Caki2 (cell line): ENCODE measurements at places on chromosomes 3 and 15. TPM values are rescaled to one million over a fixed set of nuclear protein-coding genes. Genes with fewer than 3 reads are reported as not detected.

GRCh38 chr15:68812597-68813431, 7.9 kb downstream of the ANP32A start:
- no peak for DNase-seq

DNA sequence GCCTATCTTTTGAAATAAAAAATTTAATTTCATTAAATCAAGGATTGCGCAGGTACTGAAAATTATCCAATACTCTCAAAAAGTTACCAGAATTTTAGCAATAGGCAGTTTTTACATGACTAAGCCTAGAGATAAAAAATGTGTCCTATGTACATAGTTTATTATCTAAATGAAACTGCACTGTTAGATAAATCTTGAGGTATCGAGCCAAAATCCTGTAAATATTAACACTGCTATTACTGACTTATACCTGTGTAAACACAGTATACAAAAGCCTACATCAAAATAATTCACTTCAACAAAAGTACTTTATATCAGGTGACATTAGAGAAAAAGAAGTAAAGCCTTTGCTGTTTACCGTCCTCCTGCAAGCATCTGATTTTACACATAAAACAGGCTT, 60.7 kb downstream of the TASOR start:
- no peak for DNase-seq

DNA sequence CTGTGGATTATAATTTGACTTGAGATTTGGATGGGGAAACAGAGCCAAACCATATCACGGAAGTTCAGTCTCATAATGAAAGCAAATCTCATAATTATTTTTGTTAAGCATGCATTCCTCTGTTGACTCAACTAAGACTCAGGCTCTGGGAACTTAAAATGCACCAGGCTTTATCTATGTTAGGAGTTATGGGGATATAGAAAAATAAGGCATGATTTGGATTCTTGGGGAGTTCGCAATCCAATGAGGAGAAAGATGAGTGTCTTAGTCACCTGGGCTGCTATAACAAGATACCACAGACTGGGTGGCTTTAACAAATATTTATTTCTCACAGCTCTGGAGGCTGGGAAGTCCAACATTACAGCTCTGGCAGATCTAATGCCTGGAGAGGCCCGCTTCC, 89.4 kb upstream of the TJP1 start:
- DNase-seq, result no peak

DNA sequence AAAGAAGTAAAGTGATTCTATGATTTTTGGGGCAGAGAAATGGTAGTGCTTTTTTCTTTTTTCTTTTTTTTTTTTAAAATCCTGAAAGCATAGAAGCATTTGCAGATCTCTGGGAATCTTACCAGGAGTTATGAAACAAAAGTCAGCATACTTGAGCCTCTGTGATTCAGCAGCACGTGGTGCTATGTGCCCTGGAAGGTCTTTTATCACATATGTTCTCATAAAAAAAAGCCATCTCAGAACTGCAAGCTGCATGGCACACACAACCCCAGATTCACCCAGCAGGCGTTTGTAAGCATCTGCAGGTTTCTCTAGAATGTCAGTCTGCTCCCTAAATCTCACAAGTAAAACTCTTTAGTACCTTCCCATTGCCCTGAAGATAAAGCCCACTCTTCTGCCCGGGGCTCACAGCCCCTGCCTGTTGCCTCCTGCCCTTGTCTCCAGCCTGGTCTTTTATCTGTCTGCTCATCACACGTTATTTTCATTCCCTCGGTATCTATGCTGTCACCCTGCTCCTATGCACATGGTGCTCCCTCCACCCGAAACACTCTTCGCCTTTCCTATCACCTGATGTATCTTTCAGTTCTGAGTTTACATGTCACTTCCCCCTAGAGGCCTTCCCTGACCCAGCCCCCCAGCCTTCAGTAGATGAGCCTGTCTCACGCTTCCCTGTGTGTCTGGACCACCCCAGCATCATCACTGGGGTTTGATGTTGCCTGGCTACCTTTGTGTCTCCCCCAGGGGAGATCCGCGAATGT, 72.4 kb downstream of the CHDH start:
- peak; percentile 0 for DNase-seq

GRCh38 chr3:194381460-194381875, 11.9 kb upstream of the LRRC15 start:
- DNase-seq, result peak; percentile 51

- no peak for DNase-seq
Measured at GRCh38 chr3:175070946-175071345, 211.8 kb downstream of the NAALADL2 start.

GRCh38 chr15:57485869-57486268, 105.8 kb upstream of the MYZAP start:
- peak; percentile 89 for DNase-seq

DNA sequence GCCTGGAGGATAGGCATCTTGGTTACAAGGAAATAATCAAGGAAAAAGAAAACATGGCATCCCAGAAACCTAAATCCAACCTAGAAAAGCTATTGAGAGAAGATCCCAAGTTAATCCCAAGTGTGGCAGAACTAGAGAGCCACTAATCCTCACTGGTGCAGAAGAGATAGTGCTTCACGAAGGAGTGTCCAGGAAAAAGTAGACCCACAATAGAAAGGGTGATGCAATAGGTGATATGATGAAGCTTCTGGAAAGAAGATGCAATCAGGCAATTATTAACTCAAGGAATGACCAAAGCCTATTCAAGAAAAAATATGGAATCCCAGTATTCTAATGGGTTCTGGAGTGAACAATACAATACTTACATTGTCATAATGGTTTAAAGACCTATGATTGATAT, 95.2 kb downstream of the AQP9 start:
- DNase-seq, result no peak

DNA sequence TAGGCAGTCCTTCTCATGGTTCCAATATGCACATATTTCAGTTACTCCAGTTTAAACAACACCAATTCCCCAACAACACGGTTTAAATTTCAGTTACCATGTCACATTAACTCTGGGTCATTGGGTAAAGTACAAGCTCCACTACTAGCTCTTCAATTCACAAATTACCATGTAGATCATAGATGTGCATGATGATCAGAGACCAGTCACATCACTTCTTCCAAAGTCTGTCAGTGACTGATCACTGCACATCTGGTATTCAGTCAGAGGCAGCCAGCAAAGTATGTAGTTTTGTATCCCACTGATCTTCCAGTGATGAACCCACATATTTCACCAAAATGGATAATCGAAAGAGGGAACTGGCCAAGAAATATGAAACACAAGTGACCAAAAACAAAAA, 978.4 kb upstream of the CFAP20DC start:
- no peak for DNase-seq

The THAP10 gene
- total RNA-seq, result 7.2 and 11.1 TPM in 2 replicates

The ENTPD3 gene
- total RNA-seq, result not detected in 2 replicates

The SERINC4 gene
- total RNA-seq, result not detected in 2 replicates

The TMEM62 gene
- 27.1 and 37.7 TPM in 2 replicates for total RNA-seq

The PP2D1 gene
- not detected in 2 replicates for total RNA-seq

The LYZL4 gene
- total RNA-seq, result not detected in 2 replicates

The TMEM212 gene
- not detected in 2 replicates for total RNA-seq
